ENCODE measurements at places on chromosomes 2 and 18. TPM values are rescaled to one million over a fixed set of nuclear protein-coding genes. Genes with fewer than 3 reads are reported as not detected.

TET3 gene
- total RNA-seq, result 6.1 TPM

GRCh38 chr2:99656994-99657393 lies 167.2 kb upstream of the REV1 start:
- no peak for DNase-seq

DNA sequence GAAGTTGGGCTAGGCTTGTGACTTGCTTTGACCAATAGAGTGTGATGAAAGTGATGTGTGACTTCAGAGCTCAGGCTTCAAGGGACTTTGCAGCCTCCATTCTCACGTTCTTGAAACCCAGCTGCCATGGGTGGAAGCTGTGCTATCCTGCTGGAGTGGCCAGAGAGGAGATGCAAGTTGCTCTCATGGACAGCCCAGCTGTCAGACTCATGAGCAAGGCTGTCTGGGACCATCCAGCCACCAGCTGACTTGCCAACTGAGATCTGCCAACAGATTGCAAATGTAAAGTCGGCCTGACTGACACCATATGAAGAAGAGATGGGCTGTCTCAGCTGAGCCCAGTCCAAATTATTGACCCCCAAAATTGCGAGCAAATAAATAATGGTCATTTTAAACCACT lies 226.4 kb upstream of the CXCR4 start:
- DNase-seq, result no peak

- no peak for DNase-seq
Measured at GRCh38 chr2:99682275-99683060, 192.7 kb upstream of the REV1 start.

ASB18 gene
- not detected for total RNA-seq

- no peak for DNase-seq
Measured at GRCh38 chr2:17594533-17595401, 54.3 kb downstream of the VSNL1 start.

ANKRD29 gene
- 7.4 TPM for total RNA-seq

DNA sequence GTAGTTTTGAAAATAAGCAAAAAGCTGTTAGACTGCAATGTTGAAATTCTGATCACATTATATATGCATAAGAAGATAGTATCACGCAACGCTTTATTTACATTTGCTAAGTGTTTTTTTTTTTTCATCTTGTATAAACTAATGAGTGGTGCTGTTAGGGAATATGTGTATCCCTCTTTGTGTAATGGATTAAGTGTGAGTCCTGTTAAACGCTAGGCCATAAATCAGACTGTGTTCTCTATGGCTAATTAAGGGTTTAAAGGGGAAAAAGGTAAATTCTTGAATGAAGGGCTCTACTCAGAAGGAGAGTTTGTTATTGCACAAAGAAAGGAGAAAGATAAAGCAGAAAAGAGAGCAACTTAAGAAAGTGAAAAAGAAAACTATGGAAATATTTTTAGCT lies 4.8 kb upstream of the ASXL3 start:
- DNase-seq, result no peak

EDAR gene
- total RNA-seq, result not detected

HADHA gene
- 142 TPM for total RNA-seq

UGT1A9 gene
- total RNA-seq, result not detected

DNA sequence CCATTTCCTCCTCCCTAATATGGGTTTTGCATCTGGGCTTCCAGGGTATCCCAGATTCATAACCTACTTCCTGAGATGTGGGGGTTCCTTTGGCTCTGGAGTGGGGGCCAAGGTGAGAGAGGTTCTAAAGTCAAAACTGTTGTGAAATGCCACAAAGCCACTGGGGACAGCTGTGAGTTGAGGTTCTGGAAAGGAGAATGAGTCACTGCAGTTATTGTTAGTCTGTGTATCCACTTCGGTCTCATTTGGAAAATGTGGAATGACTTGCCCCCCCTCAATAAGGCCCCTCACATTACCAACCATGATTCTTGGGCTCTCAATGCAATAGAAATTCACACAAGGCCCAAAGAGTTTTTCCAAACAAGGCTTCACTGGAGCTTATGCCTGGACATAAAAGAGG lies 51.1 kb upstream of the LGALSL start:
- no peak for DNase-seq

DNA sequence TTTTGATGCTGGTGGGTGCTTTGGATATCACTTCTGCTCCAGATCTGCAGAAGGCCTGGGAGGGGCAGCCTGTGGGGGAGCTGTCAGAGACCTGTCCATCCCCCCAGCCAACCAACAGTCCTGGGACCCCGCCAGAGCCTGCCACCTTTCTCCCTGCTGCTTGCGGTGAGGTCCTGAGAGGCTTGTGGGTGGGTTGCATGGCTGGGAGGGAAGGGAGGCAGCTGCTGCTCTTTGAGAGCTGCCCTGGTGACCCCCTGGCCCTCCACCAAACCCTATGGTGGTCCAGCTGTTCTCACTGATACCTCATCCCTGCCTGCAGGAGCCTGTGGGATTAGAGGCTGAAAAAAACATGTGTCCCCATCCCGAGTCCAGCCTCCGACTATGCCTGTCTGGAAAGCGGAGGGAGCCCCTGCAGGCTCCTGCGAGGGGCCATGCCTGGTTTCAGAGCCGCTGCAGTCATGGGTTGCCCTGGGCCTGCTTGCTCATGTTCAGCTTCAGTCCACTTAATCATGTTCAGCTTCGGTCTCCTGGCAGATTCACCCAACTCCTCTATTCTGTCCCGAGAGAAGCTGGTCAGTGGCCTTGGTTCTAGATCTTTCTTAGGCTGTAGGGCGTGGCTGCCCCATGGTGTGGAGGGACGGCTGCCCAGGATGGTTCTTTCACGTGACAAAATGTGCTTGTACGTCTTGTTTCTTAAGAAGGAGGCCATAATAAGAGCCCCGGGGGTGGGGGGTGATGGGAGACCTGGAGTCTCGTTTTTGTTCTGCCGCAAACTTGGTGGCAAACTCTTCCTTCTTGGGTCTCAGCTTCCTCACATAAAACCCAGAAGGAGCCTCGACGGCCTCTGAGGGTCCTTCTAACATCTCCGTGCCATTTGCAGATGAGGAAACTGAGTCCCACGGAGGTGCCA lies 98.5 kb downstream of the CTIF start:
- no peak for DNase-seq

- DNase-seq, result no peak
Measured at GRCh38 chr2:39706945-39707344, 41.2 kb downstream of the TMEM178A start.

GRCh38 chr2:113232740-113233139 lies 46.0 kb downstream of the PAX8 start:
- DNase-seq, result no peak

DNA sequence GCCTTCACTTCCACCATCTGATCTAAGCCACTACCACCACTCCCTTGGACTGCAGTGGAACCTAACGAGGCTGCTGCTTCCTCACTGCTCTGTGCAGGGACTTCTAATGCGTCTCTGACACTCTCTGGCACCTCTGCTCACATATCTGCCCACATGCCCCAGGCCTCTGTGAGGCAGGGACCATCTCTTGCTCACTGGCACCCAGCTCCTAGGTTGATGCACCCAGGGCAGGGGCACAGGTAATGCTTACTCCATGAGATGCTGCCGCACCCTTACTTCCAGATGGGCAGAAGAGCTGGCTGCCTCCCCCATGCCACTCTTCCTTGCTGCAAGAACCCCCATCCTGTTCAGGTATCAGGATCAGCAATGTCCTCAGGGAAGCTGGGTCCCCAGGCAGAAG lies 294.0 kb upstream of the HS6ST1 start:
- DNase-seq, result no peak

- DNase-seq, result no peak
Measured at GRCh38 chr2:150383587-150383986, 103.9 kb downstream of the RND3 start.

GRCh38 chr2:69945441-69945840 lies 16.0 kb downstream of the ASPRV1 start:
- no peak for DNase-seq

DNA sequence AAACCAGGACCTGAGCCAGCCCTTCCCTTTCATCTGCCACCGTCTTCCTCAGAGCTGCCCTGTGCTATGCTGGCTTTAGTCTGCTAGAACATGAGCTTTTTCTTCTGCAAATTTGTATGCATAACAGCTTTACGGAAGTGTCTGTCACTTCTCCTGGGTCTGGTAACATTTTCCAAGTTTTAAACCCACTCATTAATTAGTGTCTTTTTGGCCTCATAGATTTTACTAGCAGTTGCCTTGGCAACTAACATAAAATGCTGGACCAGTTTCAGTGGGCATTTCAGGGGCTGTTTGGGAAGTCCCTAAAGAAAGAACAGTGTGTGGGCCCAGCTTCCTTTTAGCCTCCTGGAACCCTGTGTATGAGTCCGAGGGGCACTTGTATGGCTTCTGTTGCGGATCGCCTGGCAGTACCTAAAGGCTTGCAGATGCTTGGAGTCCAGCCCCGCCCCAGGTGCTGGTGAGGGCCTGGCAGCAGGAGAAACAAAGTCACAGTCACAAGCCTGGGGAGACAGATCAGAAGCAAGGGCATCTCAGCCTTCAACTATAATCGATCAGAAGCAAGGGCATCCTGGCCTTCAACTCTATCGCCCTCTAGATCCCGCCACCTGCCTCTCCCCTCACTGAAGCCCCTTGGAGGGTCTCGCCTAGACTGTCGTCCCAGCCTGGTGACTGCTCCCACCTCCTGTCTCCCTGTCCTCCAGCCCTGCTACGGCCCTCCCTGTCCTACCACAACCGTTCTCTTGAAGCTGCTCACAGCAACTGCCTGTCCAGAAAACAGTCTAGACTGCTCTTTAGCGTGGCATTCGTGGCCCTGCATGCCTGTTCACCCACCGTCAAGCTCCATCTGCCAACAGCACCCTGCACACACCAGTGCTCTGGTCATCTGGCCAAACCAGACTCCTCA lies 36.8 kb upstream of the MAPRE3 start:
- DNase-seq, result no peak

DNA sequence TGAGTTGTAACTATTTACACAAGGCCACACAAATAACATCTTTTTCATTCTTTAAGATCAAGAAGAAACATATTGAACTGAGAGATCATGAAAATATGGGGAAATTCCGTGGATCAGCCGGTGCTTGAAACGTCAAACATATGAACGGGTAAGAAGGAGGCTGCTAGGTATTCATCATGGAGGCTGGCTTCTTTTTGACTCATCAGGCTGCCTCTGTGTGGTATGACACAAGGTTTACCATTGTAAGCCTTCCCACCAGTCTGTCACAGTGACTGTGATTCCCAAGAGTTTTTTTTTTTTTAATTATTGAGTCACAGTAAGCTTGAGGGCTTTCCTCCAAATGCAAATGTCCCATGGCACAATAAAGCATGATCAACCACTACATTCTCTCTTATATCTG lies 506.9 kb downstream of the BCL11A start:
- no peak for DNase-seq

DNA sequence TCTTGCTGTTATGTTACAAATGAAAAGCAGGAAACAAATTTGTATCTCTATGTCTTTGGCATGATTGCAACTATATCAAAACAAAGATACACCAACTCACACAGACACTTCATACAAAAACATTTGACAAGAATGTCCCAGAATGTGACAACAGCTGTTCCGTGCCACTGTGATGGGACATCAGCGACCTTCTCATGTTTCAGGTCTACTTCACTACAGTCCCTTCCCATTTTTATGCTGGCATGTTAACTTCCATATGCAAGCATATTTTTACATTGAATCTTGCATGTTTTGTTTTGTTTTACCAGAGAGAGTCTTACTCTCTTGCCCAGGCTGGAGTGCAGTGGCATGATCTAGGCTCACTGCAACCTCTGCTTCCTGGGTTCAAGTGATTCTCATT lies 71.2 kb downstream of the STK25 start:
- no peak for DNase-seq

Measured in NCI-H460 (cell line).